SJCRH30 (cell line): ENCODE measurements at places on chromosomes 1 and 21. TPM values are rescaled to one million over a fixed set of nuclear protein-coding genes. Genes with fewer than 3 reads are reported as not detected.

DNA sequence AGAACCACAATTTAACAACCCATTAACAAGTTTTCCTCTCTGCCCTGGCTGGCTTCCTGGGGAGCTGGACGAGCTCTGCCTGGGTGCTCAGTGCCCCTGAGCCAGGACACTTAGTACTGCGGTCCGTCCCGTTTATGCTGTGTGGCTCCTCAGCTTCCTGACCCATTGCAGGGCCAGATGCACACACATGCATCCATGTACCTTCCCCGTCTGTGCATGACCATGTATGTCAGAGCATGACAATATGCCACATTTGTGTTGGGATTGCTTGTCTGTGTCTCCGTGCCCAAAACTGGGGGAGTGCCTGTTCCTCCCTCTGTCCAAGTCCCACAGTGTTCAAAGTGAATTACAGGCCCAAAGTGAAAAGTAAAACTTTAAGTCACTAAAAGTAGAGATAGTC lies 9.7 kb upstream of the TFF3 start:
- no peak overlapping the region for H3K4me3 ChIP-seq
- no peaks in the 10 kb centered on the region for H3K36me3 ChIP-seq
- H3K4me1 ChIP-seq: no peaks in the 10 kb centered on the region
- DNase-seq: no peak
- no peak overlapping the region for H3K27ac ChIP-seq

DNA sequence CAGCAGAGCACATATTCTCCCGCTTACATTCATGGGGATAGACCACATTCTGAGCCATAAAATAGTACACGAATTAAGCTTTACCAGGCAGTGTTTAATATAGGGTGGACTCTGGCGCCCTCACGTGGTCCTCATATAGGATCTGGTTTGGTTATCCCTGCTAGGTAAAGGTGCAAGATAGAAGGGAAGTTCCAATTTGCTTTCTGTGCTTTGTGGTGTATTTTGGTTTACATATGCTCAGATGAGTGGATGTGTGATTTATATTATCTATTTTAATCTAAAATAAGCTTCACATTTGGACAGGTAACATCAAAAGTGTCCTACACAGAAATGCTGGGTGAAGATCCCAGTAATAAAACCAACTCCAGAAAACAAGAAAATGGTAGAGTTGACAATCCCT lies 3.6 kb downstream of the CR1 start:
- no peak overlapping the region for H3K27ac ChIP-seq
- peak; percentile 51 for DNase-seq
- H3K4me3 ChIP-seq: no peak overlapping the region
- H3K36me3 ChIP-seq: no peaks in the 10 kb centered on the region
- peaks cover 32% of the 10 kb centered on the region for H3K27me3 ChIP-seq

DNA sequence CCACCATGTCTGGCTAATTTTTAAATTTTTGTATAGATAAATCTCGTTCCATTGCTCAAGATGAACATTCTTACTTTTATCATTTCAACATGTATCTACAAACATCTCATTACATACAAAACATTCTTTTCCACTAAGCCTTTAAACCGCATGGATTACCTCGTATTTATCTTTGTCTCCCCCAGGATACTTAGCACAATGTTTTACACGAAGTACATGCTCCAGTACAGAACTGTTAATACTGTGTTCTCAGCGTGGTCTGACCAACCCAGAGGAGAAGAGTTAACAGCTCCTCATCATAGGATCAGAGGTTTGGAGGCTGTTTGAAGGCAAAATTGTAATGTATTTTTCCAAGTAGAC lies 7.4 kb downstream of the PIK3C2B start:
- DNase-seq: no peak
- H3K27me3 ChIP-seq: no peaks in the 10 kb centered on the region; the same call in 1 of the 2 replicates
- no peak overlapping the region for H3K27ac ChIP-seq
- peaks cover 5% of the 10 kb centered on the region for H3K4me1 ChIP-seq
- no peaks in the 10 kb centered on the region for H3K36me3 ChIP-seq

DNA sequence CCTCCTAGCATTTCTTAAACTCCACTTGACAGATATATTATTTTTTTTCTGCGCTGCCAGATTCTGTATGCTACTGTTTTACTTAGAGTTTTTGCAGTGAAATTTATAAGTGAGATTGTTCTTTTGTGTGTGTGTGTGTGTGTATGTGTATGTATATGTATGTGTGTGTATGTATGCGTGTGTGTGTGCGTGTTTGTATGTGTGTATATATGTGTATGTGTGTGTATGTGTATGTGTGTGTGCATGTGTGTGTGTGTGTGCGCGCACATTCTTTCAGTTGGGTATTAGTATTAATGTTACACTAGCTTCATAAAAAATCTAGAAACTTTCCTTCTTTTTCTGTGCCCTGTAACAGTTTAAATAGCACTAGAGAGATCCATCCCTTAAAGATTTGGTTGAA lies 152.6 kb upstream of the CSF3R start:
- H3K36me3 ChIP-seq: no peaks in the 10 kb centered on the region
- H3K27ac ChIP-seq: no peak overlapping the region
- H3K4me3 ChIP-seq: no peak overlapping the region
- H3K27me3 ChIP-seq: peaks cover 34% of the 10 kb centered on the region
- no peak for DNase-seq

DNA sequence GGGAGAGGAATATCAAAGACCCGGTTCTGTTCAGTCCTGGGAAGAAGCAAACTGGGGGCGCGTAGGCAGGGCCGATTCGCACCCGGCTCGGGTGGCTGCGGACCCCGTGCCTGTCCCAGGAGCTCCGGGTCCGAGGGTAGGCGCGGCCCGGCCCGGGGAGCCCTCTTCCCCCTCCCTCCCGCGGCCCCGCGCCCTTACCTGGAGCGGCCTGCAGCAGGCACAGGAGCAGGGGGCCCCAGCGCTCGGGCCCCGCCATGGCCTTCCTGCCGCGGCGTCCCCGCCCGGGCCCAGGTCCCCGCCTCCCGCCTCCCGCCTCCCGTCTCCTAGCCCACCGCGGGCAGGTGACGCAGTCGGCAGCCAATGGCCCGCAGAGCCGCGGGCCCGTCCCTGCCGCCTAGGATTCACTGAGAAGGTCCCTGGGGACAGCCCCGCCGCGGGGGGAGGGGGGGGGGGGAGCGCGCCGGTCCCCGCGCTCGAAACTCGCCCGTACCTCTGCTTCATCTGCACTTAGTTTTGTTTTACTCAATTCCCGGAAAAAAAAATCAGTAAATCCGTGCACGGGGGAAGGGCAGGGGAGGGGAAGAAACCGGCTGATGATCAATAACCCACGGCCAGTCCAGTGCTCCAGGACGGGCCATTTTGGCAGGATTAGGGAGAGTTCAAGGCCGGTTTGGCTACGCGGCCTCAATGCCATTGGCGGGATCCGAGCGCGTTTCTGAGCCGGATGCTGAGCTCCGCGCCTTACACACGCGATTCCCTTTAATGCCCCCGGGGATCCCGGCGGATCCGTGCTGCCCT lies at the start of gene IFNLR1:
Gene IFNLR1 (minus strand): TSS at position 297 of the 798 bp plus-strand sequence. CDS start 41 bp downstream, at position 256.
- no peaks in the 10 kb centered on the region for H3K36me3 ChIP-seq
- H3K27me3 ChIP-seq: no peaks in the 10 kb centered on the region
- DNase-seq: no peak
- H3K27ac ChIP-seq: no peak within 1 kb of the TSS

DNA sequence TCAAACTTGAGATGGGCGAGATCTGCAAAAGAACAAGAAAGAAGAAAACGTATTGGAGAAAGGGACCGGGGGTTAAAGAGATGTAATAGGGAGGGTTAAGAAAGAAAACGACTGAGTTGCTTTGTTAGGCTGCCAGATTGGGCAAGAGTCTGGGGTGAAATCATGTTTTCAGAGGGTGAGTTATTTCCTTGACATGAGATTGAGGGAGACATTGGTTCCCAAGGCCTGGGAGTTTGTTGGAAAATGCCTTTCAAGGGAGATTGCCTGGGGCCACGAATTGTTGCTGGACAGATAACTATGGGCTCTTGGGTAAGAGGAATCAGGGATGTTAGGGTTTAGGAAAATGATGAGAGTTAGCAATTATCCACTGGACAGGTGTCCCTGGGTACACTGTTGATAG lies 776 bp upstream of the CADM3 start:
- no peak overlapping the region for H3K27ac ChIP-seq
- no peak for DNase-seq
- no peaks in the 10 kb centered on the region for H3K4me1 ChIP-seq
- no peaks in the 10 kb centered on the region for H3K27me3 ChIP-seq
- no peaks in the 10 kb centered on the region for H3K36me3 ChIP-seq

DNA sequence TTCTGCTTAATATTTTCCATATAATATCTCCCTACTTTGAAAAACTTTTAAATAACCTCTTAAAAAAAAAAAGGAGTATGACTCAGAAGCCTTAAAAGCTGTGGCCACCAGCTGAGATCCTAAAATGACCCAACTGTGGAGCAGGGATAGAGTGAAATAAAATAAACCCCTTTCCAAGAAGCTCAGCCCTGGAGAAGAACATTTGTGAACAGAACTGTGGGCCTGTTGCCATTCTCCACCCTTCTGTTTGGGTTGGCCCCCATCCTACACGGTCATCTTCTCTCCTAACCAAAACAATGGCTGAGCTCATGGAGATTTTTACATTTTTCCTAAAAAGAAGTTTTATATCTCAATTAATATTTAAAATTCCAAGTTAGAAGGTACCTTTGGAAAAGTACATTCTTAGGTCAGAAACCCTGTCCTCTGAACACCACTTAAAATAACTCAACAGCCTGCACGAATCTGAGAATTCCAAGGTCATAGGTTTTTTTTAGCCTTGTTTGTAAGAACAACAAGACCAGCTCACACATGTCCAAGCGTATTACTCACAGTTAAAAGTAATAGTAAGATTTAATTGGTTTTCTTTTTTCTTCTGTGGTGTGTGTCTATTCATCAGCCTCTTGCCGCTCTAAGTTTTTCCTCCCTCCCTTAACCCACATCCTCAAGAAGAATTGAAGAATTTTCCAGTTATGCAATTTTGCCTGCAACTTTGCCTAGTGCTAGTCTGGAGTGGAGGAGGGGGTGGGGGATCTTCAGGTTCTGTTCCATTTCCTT lies 107.7 kb upstream of the ERRFI1 start:
- H3K4me3 ChIP-seq: peak overlapping the region; percentile 12
- H3K27ac ChIP-seq: peak overlapping the region; percentile 98
- no peaks in the 10 kb centered on the region for H3K36me3 ChIP-seq
- DNase-seq: peak; percentile 83
- no peaks in the 10 kb centered on the region for H3K27me3 ChIP-seq

GRCh38 chr1:204616641-204617040 lies 68.9 kb downstream of the LRRN2 start:
- DNase-seq: no peak
- no peak overlapping the region for H3K27ac ChIP-seq
- peaks cover 41% of the 10 kb centered on the region for H3K27me3 ChIP-seq
- H3K4me3 ChIP-seq: no peak overlapping the region

- no peak for DNase-seq
- H3K36me3 ChIP-seq: no peaks in the 10 kb centered on the region
- no peak overlapping the region for H3K27ac ChIP-seq
- no peak overlapping the region for H3K4me3 ChIP-seq
- H3K4me1 ChIP-seq: no peaks in the 10 kb centered on the region
Measured at GRCh38 chr1:192357924-192358323, 41.1 kb downstream of the RGS21 start.

The KLHDC7A gene
- total RNA-seq: not detected in 2 replicates

The SAMSN1 gene
- total RNA-seq: 0.12 and 0.13 TPM in 2 replicates

The KCNQ4 gene
- total RNA-seq: 0.05 and 0.12 TPM in 2 replicates

The NTNG1 gene
- total RNA-seq: 0.15 TPM in 1 of 2 replicates, not detected in the other

The HMCN1 gene
- 31.0 and 37.6 TPM in 2 replicates for total RNA-seq

The TEDDM1 gene
- not detected in 2 replicates for total RNA-seq

The UBL4B gene
- not detected in 2 replicates for total RNA-seq
